Fibroblast of skin of scalp (primary cell): ENCODE measurements at places on chromosomes 6 and 20.

- no peak for DNase-seq
These were observed 9.3 kb downstream of the ADNP start for GRCh38 chr20:50921803-50922501.

DNA sequence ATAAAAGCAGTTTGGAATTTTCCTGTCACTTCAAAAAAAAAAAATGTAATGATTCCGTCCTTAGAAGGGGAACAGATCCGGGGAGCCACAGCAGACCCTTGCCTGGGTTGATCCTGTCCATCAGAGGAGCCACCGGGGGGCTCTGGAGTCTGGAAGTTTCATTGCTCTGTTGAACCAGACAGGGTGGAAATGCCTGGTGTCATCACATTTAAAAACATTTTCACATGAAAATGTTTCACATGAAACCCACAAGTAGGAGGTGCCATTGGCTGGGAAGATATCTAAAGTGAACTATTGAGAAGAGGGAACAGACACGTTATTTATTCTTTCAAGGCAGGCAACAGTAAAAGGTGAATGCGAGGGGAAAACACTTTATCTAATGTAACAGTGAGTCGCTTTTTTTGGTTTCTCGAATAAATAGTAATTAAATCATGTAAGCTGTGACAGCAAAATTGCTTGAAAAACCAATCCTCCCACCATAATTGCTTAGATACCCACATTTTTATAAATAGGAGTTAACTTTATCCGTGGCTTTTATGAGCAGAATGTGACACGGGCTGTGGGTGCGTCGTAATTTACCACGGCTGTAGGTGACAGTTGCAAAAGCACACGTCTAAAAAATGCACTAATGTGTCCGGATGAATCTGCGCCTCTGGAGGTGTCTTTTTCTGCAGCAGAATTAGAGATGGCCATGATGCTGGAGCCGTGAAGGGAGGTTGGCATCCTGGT, 323.4 kb downstream of the TAF4 start:
- DNase-seq = no peak

DNA sequence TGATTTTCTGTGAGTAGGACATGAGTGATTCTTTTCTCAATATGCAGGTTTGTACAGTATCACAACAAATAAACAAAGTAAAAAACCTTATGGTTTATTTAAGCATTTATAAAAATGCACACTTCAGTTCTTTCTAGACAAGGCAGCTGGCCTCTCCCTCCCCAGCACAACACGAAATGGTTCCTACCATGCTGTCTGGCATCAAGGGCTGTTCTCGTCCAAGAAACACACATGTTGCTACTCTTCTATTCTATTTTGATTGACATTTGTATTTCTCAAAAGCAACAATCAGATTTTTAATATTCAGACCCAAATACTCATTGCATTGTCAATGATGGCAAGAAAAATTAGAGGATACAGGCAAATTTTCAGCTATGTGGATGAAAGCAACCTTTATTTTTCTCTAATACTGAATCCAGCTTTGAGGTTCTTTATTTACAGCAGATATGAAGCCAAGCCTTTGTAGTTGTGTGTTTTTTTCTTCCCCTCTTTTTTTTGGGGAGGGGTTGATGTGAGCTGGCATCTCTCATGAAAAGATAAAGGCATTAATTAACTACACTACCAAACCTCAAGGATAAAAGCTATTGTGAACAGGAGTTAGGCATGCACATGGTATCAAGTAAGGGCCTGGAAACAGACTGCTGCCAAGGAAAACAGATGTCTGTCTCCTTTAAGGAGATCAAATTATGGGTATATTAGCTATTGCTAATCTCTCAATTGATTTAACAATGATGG, 96.4 kb upstream of the PREP start:
- no peak for DNase-seq

DNA sequence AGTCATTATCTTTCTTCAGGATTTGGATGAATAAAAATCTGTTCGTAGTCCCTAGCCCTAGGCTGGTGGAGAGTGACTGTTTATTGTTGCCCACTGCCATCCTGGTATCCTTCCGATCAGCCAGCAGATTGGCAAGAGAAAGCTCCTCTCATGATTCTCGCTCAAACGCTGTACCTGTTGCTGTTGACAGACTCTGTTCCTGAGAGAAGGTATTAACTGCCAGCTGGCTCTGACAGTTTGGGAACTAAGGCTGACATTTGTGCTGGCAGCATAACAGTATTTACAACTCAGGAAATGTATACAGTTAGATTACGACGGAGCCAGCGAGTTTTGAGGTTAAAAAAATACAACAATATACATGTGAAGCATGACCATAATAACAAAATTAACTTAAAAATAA, 674.5 kb downstream of the PRKN start:
- DNase-seq = no peak

GRCh38 chr20:46997187-46997586, 102.5 kb downstream of the EYA2 start:
- no peak for DNase-seq

DNA sequence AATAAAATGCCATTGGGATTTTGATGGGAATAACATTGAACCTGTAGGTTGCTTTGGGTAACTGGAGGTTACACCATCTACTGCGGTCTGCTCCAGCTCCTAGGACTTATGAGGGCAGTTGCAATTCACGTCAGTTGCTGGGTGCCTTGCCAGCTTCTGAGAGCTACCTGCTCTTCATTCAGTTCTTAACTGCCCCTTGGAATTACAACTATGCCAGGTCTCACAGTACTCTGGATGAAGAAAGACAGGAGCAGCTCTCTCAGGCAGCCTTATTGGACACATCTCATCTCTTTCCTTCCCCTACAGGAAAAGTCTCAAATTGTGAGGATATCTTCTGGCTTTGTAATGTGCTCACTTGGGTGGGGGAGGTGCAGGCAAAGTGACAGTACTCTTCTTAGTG, 1643.3 kb downstream of the GRIK2 start:
- no peak for DNase-seq

DNA sequence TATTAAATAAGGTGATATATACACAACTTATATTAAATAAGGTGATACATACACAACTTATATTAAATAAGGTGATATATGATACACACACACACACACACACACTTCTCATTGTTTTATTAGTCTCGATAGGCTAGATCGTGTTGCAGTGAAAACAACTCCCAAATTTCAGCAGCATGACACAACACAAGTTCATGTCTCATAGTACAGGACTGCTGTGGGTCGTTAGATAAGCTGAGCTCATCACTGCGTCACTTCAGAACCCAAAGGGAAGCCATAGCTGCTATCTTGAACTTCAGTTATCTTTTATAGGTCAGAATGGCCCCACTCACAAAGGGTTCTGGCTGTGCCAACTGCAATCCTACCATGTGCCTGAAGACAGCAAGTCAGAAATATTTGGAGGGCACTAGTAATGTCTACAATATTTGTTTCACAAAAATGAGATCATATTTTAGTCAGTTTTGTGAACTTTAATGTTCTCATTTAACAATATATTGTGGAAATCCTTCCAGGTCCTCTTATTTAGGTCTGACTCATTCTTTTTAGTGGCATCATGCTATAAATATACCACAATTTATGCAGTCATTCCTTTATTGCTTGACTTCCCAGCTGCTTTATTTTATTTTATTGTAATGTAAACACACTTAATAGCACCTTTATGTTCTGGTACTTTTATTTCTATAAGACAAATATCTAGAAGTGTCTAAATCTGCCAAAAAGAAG, 290.2 kb downstream of the PHACTR1 start:
- DNase-seq = no peak

DNA sequence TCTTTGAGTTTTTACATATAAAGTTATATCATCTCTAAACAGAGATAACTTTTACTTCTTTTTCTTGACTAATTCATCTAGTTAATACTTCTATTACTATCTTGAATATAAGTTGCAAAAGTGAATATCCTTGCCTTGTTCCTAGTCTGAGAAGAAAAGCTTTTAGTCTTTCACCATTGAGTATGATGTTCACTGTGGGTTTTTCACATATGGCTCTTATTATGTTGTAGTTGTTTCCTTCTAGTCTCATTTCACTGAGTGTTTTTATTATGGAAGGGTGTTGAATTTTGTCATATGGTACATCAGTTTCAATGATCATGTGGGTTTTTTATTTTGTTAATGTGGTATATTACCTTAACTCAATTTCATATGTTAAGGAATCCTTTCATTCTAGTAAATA, 488.3 kb downstream of the COL12A1 start:
- DNase-seq = no peak

- peak; percentile 29 for DNase-seq
These were observed 338.2 kb upstream of the PREP start for GRCh38 chr6:105740946-105741645.
